ENCODE measurements at places on chromosomes 7 and 10.

DNA sequence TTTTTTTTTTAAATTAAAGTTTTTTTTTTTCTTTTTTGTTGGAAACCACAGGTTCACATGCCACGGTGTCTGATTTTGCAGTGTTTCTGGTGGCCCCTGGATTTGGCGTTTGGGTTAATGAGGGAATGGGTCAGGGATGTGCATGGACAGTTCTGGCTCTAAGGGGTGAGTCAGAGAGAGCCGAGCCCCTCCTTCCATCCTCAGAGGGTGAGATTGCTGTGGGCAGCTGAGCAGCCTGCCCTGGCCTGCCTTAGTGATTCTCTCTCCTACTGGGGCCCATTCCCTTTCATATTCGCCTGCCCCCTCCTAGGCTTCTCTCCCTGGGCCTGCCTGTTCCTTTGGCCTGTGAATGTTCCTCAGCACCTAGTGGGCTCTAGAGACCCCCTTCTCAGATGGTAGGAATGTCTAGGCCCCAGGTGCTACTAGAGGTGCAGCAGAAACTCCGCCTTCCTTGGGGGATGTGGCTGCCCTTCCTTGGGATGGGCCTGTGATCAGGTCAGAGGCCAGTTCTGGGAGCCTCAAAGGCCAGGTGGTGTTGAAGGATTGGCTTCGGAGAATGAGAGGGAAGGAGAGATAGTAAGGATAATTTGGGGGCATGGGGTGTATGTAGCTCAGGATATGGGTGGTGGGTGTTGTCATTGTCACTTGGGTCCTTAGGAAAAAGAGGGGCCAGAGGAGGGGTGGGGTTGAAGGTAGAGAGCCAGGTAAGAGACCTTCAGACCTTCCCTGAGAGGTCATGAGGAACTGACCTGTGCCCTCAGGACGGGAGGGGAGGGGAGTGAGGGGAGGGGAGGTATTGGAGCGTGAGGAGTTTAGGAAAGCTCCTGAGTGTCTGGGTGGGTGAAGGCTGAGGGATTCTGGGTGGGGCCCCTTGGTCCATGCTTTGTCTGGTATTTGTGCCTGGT, 19.8 kb downstream of the TSPAN14 start:
- H3K4me1 ChIP-seq = peaks cover 21% of the 10 kb centered on the region
- H3K27me3 ChIP-seq = no peaks in the 10 kb centered on the region
- peak overlapping the region; percentile 21 for H3K27ac ChIP-seq
- no peak overlapping the region for H3K4me3 ChIP-seq

- H3K4me1 ChIP-seq = peaks cover 38% of the 10 kb centered on the region
- H3K4me3 ChIP-seq = peak overlapping the region; percentile 43
- peaks cover 5% of the 10 kb centered on the region for H3K36me3 ChIP-seq
- H3K27ac ChIP-seq = peak overlapping the region; percentile 98
- no peaks in the 10 kb centered on the region for H3K27me3 ChIP-seq
Observed at GRCh38 chr7:73828107-73828803, 2.5 kb upstream of the CLDN4 start.

DNA sequence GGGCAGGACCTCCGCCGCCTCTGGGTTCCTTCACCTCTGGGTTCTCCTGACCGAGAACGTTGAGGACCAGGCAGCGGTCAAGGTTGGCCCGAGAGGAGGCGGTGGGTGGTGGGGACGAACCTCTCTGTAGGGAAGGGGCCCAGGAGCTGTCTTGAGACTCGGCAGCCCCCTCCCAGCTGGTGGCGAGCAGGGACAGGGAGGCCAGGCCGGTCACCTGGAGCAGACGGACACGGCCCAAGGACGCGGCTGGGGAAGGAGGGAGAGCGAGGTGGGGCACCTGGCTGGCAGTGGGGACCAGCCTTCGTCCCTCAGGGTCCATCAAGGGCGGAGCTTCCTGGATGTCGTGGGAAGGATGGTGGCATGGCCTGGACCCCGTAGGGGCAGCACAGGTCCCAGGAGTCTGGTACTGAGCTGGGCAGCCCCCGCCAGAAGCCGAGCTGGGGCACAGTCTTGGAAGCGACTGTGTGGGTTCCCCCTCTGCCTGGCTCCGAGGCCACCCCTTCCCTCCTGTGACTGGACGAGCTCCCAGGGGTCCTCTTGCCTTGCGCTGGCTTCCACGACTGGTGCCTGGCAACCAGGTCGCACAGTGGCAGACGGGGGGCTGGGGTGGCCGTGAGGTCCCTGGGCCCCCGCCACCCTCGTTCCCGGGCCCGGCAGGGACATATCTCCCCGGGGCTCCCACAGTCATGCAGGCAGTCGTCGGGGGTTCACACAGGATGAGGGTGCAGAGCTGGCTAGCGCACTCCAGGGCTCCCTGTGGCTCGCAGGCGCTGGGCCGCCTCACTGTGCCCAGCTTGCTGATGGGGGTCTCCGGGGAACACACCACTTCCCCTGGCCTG, 89.9 kb downstream of the DNAJB6 start:
- H3K4me3 ChIP-seq = no peak overlapping the region
- no peak for DNase-seq
- no peaks in the 10 kb centered on the region for H3K27me3 ChIP-seq
- H3K27ac ChIP-seq = no peak overlapping the region
- no peaks in the 10 kb centered on the region for H3K36me3 ChIP-seq
- no peaks in the 10 kb centered on the region for H3K4me1 ChIP-seq

GRCh38 chr10:1227510-1228402, 171.6 kb downstream of the WDR37 start:
- no peaks in the 10 kb centered on the region for H3K27me3 ChIP-seq
- peak overlapping the region; percentile 48 for H3K4me3 ChIP-seq
- H3K27ac ChIP-seq = peak overlapping the region; percentile 20
- no peak for DNase-seq

- no peaks in the 10 kb centered on the region for H3K27me3 ChIP-seq
- no peak overlapping the region for H3K27ac ChIP-seq
- no peaks in the 10 kb centered on the region for H3K36me3 ChIP-seq
Observed at GRCh38 chr7:138138244-138138643, 62.0 kb downstream of the AKR1D1 start.

DNA sequence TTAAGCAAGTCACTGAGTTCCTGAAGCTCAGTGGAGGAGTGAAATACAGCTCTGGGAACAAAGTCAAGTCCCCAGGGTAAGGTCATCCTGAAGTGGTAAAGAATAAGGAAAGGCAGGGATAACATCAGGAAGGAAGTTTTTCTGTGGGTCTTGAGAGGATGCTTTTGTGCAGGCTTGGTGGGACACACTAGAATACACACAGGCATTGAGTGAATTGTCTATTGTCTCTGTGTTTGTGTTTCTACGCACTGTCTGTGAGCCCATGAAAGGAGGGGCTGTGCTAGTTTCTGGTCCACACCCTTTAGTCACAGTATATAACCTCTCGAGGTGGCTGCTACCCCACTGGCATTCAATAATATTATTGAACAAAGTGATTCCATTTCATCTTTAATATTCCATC, 95.8 kb upstream of the ABCB5 start:
- no peak overlapping the region for H3K27ac ChIP-seq
- no peak for DNase-seq
- no peaks in the 10 kb centered on the region for H3K4me1 ChIP-seq
- H3K36me3 ChIP-seq = no peaks in the 10 kb centered on the region

GRCh38 chr10:82409671-82410070, 534.7 kb downstream of the NRG3 start:
- no peak overlapping the region for H3K4me3 ChIP-seq
- no peaks in the 10 kb centered on the region for H3K27me3 ChIP-seq
- DNase-seq = no peak
- no peaks in the 10 kb centered on the region for H3K36me3 ChIP-seq

- H3K27me3 ChIP-seq = no peaks in the 10 kb centered on the region
- no peaks in the 10 kb centered on the region for H3K36me3 ChIP-seq
- H3K4me1 ChIP-seq = no peaks in the 10 kb centered on the region
- H3K4me3 ChIP-seq = no peak overlapping the region
- no peak for DNase-seq
- H3K27ac ChIP-seq = no peak overlapping the region
Observed at GRCh38 chr7:92485267-92485892, 7.6 kb upstream of the ERVW-1 start.

DNA sequence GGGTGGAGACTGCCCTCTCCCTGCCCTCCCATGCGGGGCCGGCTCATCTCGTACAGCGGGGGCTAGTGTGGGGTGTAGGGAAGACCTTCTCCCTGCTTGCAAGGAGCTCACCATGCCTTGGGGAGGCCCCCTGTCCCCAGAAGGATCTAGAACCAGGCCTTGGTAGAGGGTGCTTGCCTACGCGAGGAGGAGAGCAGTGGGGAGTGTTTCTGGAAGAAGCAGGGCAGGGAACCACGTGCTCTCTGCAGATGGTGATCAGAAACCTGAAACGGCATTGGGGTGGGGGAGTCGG, 2.7 kb downstream of the MAFK start:
- H3K4me3 ChIP-seq = peak overlapping the region; percentile 16
- H3K36me3 ChIP-seq = no peaks in the 10 kb centered on the region
- H3K27ac ChIP-seq = peak overlapping the region; percentile 95
- H3K4me1 ChIP-seq = peaks cover 55% of the 10 kb centered on the region

- peaks cover 40% of the 10 kb centered on the region for H3K4me1 ChIP-seq
- peak overlapping the region; percentile 31 for H3K27ac ChIP-seq
- H3K36me3 ChIP-seq = no peaks in the 10 kb centered on the region
- no peak for DNase-seq
- H3K27me3 ChIP-seq = no peaks in the 10 kb centered on the region
Observed at GRCh38 chr10:73407495-73407894, 6.4 kb downstream of the ANXA7 start.

GRCh38 chr7:34904987-34905386, 132.3 kb downstream of the DPY19L1 start:
- H3K27ac ChIP-seq = no peak overlapping the region
- DNase-seq = no peak
- H3K4me3 ChIP-seq = no peak overlapping the region

GRCh38 chr7:12130609-12131008, 80.5 kb upstream of the TMEM106B start:
- H3K27me3 ChIP-seq = no peaks in the 10 kb centered on the region
- no peak for DNase-seq
- H3K27ac ChIP-seq = no peak overlapping the region

- H3K27ac ChIP-seq = no peak overlapping the region
- DNase-seq = no peak
- no peak overlapping the region for H3K4me3 ChIP-seq
- H3K36me3 ChIP-seq = no peaks in the 10 kb centered on the region
- H3K27me3 ChIP-seq = no peaks in the 10 kb centered on the region
- H3K4me1 ChIP-seq = no peaks in the 10 kb centered on the region
Observed at GRCh38 chr7:45609180-45609579, 35.0 kb downstream of the ADCY1 start.

DNA sequence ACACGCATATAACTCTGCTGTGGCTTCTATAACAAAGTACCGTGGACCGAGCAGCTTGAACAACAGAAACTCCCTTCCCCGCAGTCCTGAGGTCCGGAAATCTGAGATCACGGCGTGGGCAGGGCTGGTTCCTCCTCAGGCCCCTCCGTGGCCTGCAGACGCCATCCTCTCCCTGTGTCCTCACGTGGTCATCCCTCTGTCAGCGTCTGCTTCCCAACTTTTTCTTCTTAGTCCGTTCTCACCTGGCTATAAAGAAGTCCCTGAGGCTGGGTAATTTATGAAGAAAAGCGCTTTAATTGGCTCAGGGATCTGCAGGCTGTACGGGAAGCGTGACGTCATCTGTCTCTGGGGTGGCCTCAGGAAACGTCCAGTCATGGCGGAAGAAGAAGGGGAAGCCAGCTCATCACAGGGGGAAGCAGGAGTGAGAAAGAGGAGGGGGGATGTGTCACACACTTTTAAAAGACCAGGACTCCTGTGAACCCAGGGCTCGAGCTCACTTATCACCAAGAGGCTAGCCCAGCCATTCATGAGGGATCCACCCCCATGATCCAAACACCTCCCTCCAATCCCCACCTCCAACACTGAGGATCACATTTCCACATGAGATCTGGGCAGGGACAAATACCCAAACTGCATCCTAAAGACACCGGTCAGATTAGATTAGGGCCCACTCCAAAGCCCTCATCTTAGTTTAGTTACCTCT, 91.2 kb upstream of the INSIG1 start:
- no peaks in the 10 kb centered on the region for H3K27me3 ChIP-seq
- no peaks in the 10 kb centered on the region for H3K36me3 ChIP-seq
- H3K4me1 ChIP-seq = peaks cover 5% of the 10 kb centered on the region
- no peak for DNase-seq
- H3K4me3 ChIP-seq = no peak overlapping the region
- no peak overlapping the region for H3K27ac ChIP-seq

GRCh38 chr10:88073682-88074081, 210.3 kb downstream of the PTEN start:
- no peak overlapping the region for H3K27ac ChIP-seq
- peaks cover 23% of the 10 kb centered on the region for H3K4me1 ChIP-seq
- H3K36me3 ChIP-seq = no peaks in the 10 kb centered on the region
- H3K27me3 ChIP-seq = no peaks in the 10 kb centered on the region
- DNase-seq = no peak

DNA sequence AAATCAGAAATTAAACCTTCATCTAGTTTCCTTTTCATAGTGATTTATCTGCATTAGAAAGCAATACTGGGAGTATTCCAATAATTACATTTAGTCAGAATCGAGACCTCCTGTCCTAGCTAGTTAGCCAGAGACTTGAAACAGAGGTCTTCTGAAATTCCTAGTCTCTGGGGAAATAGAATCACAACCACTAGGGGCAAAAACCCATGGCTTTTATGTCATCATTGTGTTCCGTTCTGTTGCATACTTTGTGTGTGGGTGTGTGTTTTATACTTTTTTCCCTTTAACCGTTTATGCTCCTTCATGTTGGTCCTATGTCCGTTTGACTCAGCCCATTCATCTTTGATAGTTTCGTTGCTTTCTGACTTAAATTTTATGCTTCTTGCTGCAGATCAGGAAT, 79.8 kb downstream of the RALA start:
- DNase-seq = no peak
- no peak overlapping the region for H3K4me3 ChIP-seq
- no peaks in the 10 kb centered on the region for H3K27me3 ChIP-seq
- H3K27ac ChIP-seq = no peak overlapping the region

DNA sequence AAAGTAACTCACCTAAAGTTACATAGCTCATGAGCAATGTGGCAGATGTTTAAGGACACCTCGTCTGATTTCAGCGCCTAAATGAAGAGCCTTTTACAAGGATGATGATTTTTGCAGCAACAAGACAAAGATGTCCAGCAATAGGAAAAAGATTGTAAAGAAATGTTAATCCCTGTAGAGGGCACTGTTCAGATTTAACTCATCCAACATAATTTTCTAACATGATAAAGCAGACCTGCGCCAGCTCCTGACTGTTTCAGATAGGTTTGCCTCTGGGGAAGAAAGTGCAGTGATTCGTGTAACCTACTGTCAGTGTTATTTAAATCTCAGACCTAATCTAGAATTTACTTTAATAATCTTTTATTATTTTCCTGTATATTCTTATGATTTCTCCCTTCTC, 595.2 kb downstream of the AUTS2 start:
- no peak overlapping the region for H3K27ac ChIP-seq
- H3K36me3 ChIP-seq = no peaks in the 10 kb centered on the region
- H3K27me3 ChIP-seq = no peaks in the 10 kb centered on the region

DNA sequence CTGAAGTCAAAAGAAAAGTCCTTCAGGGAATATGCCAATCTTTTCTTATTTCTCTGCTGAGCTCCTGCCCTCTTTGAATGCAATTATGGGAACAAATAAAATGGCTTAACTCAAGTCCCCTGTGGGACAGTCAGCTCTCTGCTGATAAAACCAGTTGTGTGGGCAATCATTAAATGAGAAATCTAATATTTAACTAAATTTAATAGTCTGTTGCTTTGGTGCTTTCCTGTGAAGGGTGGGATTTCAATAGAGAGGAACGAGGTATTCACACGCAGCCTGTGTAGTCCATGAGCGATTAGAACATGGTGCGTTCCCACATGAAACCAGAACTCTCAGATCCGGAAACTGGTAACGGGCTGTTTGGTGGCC, 138.4 kb downstream of the PAXIP1 start:
- no peak overlapping the region for H3K4me3 ChIP-seq
- H3K36me3 ChIP-seq = no peaks in the 10 kb centered on the region
- H3K27me3 ChIP-seq = peaks cover 5% of the 10 kb centered on the region
- DNase-seq = no peak
- H3K4me1 ChIP-seq = no peaks in the 10 kb centered on the region
- H3K27ac ChIP-seq = no peak overlapping the region

All from Caco-2 (cell line).